ENCODE measurements at places on chromosomes 4 and X. TPM values are rescaled to one million over a fixed set of nuclear protein-coding genes. Genes with fewer than 3 reads are reported as not detected.

NIPAL1 gene
- total RNA-seq, result 1.8 TPM

ASB12 gene
- total RNA-seq, result not detected

XAGE1A gene
- not detected for total RNA-seq

RNF113A gene
- total RNA-seq, result 26.9 TPM

PCDH18 gene
- total RNA-seq, result not detected

ATP5ME gene
- total RNA-seq, result 210 TPM

PCYT1B gene
- total RNA-seq, result 0.44 TPM

GAGE2A gene
- not detected for total RNA-seq

NKX1-1 gene
- not detected for total RNA-seq

NAP1L5 gene
- total RNA-seq, result 4.9 TPM

SPATA18 gene
- total RNA-seq, result 0.27 TPM

ITIH6 gene
- total RNA-seq, result not detected

PRR27 gene
- total RNA-seq, result not detected

ASB11 gene
- total RNA-seq, result not detected

FAM133A gene
- total RNA-seq, result not detected

FBXO8 gene
- total RNA-seq, result 17.7 TPM

FGA gene
- not detected for total RNA-seq

GPR82 gene
- total RNA-seq, result 0.05 TPM

HERC6 gene
- total RNA-seq, result 7.3 TPM

MSX1 gene
- total RNA-seq, result 0.09 TPM

PASD1 gene
- not detected for total RNA-seq

USO1 gene
- 55.2 TPM for total RNA-seq

SMIM14 gene
- 2.0 TPM for total RNA-seq

TLR3 gene
- total RNA-seq, result not detected

MAGEE2 gene
- total RNA-seq, result not detected

TMEM150C gene
- not detected for total RNA-seq

RBMXL3 gene
- not detected for total RNA-seq

FABP2 gene
- total RNA-seq, result not detected

PRKG2 gene
- total RNA-seq, result 0.05 TPM

DGAT2L6 gene
- not detected for total RNA-seq

TBC1D1 gene
- total RNA-seq, result 71.8 TPM

CABS1 gene
- not detected for total RNA-seq

AP1AR gene
- total RNA-seq, result 16.5 TPM

ARSJ gene
- total RNA-seq, result 0.05 TPM

Data from activated CD4-positive, alpha-beta T cell treated with anti-CD3 and anti-CD28 coated beads for 36 hours (primary cell).